Activated naive CD4-positive, alpha-beta T cell (primary cell): ENCODE measurements at places on chromosomes 6 and 20.

DNA sequence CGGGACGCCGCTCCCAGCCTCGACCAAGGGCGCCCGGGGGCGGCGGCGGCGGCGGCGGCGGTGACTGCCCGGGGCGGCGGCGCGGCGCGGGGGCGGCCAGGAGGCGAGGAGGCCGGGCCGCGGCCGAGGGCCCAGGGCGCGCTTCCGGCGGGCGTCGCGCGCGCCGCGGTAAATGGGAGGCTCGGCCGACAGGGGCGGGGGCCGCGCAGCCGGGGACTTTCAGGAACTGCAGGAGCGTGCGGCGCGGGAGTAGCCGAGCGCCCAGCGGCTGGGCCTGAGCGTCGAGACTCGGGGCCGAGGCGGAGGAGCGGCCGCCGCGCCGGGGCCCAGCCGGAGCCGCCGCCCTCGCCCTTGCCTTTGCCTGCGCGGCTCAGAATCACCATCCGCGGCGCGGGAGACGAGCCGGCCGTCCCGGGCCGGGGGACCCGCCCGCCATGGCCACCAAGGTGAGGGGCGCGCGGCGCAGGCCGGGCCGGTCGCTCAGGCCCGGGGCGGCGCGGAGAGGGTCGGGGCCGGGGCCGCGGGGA is at the start of gene SNX9:
SNX9 (plus strand) TSS at position 246 of the 527 bp plus-strand sequence; CDS start at position 435, 189 bp downstream.
- peak; percentile 33 for DNase-seq

DNA sequence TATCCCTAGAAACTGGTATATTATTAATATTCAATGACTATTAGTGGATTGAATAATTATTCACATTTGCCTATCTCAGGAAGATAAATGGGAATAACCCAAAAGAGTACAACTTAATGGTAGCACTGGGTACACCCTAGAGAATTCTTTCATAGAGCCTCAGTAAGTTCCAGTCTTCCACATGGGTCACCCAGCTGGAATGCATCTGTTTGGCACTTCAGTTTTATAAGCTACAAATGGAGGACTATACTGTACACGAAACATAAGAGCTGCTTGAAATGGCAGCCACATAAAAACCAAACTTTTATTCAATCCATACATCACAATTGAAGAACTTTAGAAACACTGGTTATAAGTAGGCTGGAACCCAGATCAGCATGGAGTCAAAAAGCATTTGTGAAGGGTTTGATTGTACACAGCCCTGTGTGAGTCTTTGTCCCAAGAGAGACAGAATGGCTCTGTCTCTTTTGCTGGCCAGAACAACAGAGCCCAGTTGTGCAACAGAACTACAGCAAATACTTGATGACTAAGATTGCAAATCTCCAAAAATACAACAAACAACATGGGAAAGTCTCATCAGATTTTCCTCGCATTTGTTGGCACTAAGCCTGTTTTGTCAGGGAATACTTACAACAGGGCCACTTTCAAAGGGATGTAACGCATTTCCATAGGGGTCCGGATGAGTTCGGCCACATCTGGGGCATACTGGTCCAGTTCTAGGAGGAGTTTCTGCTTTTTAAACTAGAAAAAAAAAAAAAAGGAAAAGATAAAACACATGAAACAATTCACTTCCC is 39.5 kb downstream of the PIGU start:
- DNase-seq, result no peak

DNA sequence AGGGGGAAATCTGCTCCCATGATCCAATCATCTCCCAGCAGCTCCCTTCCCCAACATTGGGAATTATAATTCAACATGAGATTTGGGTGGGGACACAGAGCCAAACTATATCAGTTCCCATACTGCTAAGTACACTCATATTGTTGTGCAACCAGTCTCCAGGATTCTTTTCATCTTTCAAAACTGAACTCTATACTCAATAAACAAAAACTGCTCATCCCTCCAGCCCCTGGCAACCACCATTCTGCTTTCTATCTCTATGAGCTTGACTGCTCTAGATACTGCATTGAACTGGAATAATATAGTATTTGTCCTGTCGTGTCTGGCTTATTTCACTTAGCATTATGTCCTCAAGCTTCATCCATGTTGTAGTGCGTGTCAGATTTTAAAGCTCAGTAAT is 42.9 kb downstream of the STX11 start:
- DNase-seq, result no peak

DNA sequence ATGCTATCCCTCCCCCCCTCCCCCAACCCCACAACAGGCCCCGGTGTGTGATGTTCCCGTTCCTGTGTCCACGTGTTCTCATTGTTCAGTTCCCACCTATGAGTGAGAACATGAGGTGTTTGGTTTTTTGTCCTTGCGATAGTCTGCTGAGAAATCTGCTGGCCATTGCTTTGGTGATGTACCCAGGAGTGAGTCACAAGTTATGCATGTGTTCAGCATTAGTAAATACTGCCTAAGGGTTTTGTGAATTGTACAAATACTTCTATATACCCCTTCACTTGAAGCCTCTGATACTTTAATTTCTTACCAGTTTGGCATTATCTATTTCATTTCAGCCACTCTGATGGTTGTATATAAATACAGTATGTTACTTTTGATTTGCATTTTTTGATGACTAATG is 711.3 kb upstream of the GJE1 start:
- DNase-seq, result no peak

DNA sequence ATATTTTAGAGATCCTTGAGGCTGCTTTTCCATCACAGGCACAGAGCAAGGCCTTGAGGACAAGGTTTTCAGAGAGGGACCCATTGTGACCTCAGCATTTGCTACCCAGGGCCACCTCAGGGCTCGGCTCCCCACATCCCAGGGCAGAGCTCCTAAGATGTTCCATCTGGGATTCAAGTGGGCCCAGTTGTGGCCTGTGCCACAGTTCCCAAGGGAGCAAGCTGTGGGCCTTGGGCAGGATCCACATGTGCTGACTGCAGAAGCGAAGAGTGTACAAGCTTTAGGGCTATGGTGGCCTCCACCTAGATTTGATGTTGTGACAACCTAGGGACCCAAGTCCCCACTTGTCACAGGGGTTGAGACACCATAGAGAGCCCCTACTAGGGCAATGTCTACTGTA is 608.1 kb downstream of the HACE1 start:
- no peak for DNase-seq

DNA sequence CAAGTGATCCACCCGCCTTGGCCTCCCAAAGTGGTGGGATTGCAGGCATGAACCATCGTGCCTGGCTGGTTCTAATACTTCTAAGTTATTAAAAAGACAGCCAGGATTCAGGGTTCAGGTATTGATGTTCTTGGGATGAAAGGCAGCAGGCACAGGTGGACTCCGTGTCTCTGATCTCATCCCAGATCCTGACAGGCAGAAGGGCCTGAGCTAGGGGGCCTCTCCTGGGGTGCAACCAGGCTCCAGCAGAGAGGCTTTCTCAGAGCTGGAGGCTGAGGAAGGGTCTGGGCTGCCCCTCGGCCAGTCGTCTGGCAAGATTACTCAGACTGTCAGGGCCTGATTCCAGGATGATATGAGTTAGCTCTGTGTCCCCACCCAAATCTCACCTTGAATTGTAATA is 106.3 kb downstream of the SCML4 start:
- DNase-seq, result no peak

GRCh38 chr20:49583669-49584417 is 15.9 kb upstream of the PTGIS start:
- DNase-seq, result no peak

DNA sequence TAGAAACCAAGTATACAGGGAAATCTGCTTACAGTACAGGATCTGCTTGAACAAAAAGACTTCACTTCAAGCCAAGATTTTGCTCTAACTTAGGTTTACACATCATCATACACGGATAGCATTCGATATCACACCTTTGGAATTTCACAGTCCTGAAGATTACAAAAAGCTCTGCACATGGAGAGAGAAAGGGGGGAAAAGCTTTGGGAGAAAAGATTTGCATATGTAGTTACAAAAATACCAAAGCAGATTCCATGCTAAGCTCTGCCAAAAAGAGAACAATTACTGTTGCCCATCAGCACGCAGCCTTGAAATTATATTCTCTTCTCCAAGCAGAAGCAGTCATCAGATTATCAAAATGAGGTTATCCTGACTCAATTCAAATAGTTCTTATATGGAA is 62.0 kb downstream of the HIVEP2 start:
- no peak for DNase-seq

DNA sequence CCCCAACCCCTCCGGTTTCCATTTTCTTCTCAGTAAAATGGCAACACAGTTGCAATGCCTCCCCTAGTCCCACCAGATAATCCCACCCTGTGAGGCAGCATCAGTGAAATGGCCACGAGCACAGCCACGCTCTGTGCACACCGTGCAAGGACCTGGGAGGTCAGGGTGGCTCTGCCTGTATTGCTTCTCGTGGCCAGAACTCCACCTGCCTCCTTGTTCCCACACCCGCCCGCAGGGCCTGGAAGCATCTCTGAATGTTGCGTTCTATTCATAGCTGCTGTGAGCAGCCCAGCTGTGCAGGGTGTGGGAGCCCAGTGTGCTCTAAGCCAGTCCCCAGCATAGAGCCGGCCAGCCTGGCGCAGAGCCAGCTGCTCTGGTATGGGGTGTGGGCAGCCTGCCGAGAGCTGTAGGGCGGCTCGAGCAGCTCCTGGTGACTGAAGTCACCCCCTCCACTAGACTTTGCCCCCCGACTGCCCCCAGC is 161.1 kb downstream of the DLL1 start:
- DNase-seq, result no peak

GRCh38 chr20:13581451-13581850 is 57.3 kb downstream of the TASP1 start:
- DNase-seq, result no peak

DNA sequence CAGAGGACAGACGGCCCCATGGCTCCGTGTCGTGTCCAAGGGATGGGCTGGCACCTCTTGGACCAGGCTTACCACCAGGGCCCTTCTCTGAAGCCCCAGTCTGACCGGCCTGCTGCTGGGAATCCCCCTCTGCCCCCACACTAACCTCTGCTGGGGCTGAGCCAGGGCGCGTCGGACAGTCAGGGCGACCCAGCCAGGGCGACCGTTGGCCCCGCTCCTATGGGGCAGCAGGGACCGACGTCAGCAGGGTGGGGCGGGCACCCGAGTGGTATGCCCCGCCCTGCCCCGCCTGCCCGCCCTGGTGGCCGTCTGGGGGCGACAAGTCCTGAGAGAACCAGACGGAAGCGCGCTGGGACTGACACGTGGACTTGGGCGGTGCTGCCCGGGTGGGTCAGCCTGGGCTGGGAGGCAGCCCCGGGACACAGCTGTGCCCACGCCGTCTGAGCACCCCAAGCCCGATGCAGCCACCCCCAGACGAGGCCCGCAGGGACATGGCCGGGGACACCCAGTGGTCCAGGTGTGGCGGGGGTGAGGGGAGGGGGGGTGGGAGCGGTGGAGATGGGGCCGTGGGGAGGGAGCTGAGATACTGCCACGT is at the start of gene SLC17A9:
SLC17A9 (plus strand) TSS at position 337 of the 595 bp plus-strand sequence; CDS start at position 459, 122 bp downstream.
- peak; percentile 28 for DNase-seq

DNA sequence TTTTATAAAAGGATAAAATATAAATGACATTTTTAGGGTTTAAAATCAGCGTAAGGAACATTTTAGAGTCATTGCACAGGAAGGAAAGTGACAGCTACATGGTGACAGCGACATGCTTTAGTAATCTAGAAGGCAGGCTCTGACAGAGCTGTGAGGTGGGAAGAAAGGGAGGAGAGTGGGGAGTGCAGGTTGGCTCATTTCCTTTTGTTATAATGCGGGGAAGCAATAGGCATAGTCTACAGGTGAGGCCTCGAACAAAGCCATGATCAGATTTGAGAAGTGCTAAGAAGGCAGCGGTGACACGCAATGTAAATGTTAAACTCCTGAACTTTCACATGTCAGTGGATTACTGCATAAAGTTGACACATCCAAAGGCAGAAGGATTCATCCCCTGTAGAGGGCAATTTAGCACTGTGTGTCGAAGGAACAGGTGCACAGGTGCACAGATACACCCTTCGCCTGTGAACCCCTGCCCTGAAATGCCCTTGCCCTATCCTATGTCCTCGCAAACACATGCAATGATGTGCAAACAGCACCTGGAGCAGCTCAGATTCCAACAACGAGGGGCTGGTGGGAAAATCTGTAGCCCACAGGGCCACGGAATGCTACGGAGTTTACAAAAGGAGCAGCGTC is 32.4 kb upstream of the SMOC2 start:
- DNase-seq, result no peak

- DNase-seq, result no peak
Measured at GRCh38 chr6:157376241-157376640, 4.7 kb upstream of the ZDHHC14 start.

DNA sequence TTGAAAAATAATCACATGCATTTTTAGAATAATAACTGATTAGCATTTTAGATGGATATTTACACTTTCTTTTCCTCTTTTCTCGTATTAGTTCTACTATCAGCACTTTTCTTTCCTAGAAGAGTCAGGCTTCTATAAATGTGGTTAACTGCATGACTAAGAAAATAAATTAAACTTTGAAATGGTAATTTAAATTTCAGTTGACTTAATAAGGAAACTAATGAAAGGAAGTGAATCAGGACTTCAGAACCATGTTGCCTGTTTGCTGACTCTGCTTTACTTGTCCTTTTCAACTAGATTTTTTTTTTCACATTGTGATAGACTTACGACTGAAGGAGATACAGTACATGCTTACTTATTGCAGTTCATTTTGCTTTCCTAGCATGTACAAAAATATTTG is 1258.2 kb upstream of the EYS start:
- DNase-seq, result no peak

GRCh38 chr20:20808016-20808415 is 95.6 kb upstream of the RALGAPA2 start:
- DNase-seq, result no peak

- no peak for DNase-seq
Measured at GRCh38 chr6:47922391-47922790, 140.6 kb downstream of the OPN5 start.

DNA sequence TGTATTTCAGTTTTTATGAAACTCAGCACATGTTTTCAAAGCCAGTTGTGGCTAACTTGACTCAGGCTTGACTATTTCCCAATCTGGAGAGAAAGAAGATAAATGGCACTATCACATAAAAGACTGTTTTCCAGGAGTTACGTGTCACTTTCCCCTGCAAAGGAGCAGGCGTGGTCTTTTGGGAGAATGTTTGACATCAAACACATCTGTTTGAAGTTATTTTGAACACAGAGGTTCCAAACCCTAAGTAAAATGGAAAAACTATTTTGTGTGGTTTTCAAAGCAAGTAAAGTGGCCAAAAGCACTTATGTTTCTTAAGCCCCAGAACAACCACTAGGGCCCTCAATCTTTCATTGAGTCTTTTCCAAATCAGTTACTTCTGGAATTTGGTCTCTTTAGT is 89.7 kb downstream of the FOXF2 start:
- DNase-seq, result no peak
